Cortex of kidney (tissue), 1 donor: ENCODE measurements at places on chromosomes 7 and 10.

DNA sequence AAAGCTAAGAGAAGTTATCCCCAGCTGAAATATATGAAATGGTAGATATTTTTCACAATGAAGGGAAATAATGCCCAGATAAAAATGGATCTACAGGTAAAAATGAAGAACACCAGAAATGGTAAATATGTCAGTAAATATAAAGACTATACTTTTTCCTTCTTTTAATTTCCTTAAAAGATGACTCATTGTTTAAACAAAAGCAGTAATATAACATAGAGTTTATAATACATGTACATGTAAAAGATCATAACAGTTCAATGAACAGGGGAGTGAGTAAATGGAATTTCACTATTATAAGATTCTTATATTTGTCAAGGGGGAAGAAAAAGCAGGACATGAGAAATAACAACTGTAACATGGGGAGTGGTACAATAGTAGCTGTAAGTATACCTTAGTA is 7.4 kb downstream of the POT1 start:
- no peak for DNase-seq

GRCh38 chr10:8962249-8962648 is 907.8 kb downstream of the GATA3 start:
- DNase-seq, result no peak

GRCh38 chr7:18444826-18445225 is 50.7 kb upstream of the HDAC9 start:
- DNase-seq, result no peak

DNA sequence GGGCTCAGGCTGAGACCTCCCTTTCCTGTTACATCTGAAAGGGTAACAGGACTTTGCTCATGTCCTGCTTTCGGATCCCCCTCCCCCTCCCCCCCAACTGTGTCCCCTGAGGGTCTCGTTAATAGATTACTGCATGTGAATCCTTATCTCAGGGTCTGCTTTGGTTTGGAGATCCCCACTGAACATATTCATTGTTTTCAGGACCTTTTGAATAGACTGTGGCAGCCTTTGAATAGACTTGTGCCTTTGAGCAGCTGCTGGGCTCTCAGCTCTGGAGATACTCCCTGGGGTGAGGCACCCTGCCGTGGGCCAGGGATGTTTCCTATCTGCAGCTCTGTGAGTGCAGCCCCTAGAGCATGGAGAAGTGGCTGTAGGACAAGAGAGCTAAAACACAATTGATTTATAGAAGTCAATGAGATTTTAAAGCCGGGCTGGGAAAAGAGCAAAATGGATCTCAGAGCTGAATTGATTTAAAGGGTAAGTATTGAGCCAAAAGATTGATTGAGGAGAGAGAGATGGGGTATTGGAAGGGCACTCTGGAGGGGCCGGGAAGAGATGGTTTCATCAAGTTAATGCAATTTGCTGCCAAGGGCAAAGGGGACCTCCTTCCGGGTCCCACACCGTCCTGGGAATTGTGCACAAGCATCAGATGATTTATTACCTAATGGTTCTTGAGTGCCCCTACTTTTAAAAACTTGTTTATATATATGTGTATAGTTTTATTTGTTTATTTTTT is 9.9 kb downstream of the ARHGAP22 start:
- no peak for DNase-seq

DNA sequence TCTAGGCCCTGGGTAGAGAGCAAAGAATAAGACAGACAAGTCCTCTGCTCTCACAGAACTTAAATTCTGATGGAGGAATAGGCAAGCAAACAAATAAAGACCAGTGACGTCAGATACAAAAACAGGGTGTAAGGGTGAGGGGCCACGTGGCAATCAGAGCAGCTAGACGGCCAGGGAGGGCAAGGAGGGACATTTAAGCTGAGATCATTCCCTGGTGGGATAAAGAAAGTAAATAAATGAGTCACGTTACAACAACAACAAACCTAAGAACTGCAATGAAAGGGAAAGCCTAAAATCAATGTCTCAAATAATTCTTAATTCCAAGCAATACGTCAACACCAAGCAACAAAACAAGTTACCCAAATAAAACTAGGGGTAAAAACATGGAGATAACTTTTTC is 21.8 kb downstream of the STN1 start:
- no peak for DNase-seq

GRCh38 chr7:1815051-1815481 is 145.0 kb downstream of the ELFN1 start:
- no peak for DNase-seq

- DNase-seq, result no peak
Measured at GRCh38 chr7:66904063-66904593, 16.9 kb upstream of the TMEM248 start.

- DNase-seq, result no peak
Measured at GRCh38 chr7:16066805-16067459, 354.4 kb downstream of the CRPPA start.

DNA sequence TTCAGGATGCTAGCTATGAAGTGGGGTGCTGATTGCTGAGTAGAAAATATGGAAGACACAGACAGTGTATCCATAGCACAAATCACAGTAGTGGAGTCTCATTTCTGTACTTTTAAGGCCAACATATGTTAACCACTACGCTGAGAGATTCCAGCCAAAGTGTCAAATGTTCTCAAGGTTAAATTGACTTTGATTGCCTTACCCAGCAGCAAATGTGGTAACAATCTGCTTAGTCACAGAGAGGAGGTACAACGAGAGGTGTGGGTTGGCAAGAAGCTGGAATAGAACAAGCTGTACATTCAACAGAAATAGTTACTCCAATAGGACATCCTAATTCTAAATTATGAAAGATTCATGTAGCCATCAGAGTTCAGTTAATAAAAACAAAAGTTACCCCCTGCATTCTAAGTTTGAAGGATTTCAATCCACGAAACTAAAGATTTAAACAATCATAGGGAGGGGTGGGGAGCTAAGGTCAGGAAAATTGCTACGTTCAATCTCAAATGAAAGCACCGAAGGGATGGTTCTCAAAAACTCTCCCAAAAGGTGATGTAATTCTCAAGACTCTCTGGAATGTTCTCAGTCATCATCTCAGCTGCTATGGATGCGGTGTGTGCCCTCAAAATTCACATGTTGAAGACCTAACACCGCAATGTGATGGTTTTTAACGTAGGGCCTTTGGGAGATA is 137.0 kb downstream of the ETV1 start:
- DNase-seq, result no peak
